ENCODE measurements at places on chromosomes 4 and X.

GRCh38 chrX:48090123-48090522 is 18.7 kb upstream of the ZNF630 start:
- no peak for DNase-seq

GRCh38 chr4:13857397-13857796 is 229.9 kb upstream of the BOD1L1 start:
- no peak for DNase-seq

DNA sequence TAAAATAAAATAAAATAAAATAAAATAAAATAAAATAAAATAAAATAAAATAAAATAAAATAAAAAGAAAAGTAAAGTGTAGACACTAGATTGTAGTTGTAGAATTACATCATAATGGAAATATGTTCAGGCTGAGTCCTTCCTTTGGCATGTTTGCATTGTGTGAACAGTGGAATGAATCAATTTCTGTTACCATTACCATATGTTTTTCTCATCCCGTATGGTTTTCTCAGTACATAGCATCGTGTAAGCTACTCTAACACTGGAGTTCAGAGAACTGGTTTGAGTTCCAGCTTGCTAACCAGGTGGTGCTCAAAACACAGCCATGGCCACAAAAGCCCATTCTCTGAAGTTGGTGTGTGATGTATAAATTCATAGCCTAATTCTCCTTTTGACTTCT is 45.9 kb downstream of the USP11 start:
- DNase-seq: no peak

DNA sequence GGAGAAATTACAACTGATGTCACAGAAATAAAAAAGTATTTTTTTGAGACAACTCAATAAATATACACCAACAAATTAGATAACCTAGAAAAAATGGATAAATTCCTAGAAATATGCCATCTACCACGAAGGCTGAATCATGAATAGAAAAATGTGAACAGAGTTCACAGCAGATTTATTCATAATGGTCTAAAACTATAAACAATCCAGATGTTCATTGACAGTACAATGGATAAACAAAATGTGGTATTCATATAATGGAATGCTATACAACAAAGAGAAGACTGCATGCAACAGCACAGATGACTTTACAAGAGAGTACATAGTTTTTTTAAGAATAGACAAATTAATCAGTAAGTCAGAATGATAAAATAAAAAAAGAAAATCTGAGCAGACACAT is 55.2 kb downstream of the CLOCK start:
- DNase-seq: no peak

DNA sequence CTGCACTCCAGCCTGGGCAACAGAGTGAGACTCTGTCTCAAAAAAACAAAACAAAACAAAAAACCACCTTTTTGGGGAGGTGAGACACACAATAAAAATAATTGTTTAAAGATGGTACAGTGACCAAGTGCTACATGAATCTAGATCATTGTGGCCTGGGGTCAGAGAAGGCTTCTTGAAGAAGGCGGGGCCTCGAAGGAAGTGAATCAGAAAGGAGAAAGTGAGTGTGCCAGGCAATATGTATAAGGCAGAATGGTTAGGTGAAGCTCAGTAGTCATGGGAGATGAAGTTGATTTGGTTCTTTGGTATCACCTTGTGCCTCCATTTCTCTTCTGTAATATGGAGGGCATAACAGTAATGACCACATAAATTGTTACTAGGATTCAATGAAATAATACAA is 58.9 kb downstream of the DOCK11 start:
- no peak for DNase-seq

DNA sequence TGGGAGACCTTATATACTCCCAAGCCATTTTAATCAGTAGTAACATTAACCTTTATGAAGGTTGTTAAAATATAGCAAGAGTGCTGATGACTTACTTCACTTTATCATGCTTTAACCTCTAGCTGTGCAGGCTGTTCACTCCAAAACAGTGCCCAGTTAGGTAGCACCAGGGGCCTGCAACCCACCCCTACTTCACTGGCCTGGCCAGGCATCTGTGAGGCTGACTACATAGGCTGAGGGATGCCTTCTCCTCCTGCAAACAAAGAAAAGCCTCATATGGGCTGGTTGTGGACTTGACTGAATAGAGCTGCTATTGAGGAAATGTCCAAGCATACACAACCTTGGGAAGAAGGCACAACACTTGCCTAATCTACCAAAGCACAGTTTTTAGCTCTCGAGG is 172.8 kb downstream of the SHROOM3 start:
- no peak for DNase-seq

GRCh38 chr4:3223346-3223745 is 25.6 kb upstream of the MSANTD1 start:
- no peak for DNase-seq

DNA sequence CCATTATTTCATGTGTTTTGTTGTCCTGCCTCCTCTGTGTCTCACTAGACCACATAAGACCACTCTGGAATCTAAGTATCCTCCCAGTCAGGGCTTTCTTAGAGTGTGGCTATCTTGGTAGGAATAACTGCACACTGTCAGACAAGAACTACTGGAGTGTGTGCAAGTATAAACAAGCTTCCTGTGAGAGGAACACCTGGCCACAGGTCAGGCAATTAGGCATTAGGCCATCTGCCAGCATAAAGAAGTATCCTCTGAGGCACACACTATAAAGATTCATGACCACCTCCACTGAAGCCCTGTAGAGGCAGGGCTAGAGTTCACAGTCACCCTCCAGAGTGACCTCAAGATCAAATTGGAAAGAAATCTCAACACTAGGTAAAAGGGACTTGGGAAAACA is 507.0 kb upstream of the PABPC4L start:
- DNase-seq: no peak

- no peak for DNase-seq
These were observed 60.7 kb upstream of the PAK3 start for GRCh38 chrX:111035256-111035655.

Data from RPMI8226 (cell line).